ENCODE measurements at places on chromosomes 5 and 9. TPM values are rescaled to one million over a fixed set of nuclear protein-coding genes. Genes with fewer than 3 reads are reported as not detected.

DNA sequence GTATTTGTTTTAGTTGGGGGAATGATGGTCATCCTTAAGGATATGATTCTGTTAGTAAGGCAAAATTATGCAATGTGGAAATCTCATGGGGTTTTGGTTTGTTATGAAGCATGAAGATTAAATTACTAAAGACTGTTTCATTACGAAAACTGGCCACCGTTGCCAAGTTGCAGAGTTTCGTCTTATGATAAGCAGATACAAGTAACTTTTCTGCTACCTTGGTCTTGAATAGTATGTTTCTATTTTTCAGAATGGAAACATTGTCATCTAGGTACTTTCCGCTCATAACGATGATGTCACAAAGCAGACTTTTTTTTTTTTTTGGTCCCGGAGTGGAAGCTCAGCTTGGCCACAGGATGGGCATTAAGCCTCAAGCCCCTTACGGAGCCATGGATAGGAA, 4.2 kb downstream of the CCNI2 start:
- no peak for DNase-seq

- no peak for DNase-seq
These were observed 198.8 kb downstream of the FRMD3 start for GRCh38 chr9:83339435-83339834.

- no peak for DNase-seq
These were observed 299.0 kb upstream of the MSX2 start for GRCh38 chr5:174425271-174425963.

GRCh38 chr5:18393565-18394442, 759.5 kb downstream of the TAF11L14 start:
- peak; percentile 39 for DNase-seq

DNA sequence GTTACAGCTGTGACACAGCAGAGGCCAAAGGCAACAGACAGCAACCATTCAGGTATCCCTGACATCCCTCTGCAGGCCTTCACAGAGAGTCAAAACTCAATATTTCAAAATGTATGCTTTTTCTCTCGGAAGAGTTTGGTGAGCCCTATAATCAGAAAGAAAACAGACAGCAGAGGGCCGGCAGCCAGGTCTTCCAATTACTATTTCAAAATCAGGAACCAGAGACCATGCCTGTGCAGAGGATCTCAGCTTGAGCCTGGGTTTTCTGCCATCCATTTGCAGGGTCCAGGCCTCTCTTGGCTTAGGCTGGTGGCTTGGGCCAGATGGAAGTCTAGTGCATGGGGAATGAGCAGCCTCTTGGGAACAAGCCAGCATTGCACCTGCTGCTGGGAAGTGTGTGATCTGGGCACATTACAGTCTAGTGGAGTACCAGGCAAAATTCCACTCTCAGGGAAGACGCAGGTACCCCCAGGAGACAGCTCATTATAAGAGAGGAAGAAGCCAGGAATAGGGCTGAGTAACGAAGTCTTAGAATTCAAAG, 231.3 kb downstream of the ENC1 start:
- no peak for DNase-seq

DNA sequence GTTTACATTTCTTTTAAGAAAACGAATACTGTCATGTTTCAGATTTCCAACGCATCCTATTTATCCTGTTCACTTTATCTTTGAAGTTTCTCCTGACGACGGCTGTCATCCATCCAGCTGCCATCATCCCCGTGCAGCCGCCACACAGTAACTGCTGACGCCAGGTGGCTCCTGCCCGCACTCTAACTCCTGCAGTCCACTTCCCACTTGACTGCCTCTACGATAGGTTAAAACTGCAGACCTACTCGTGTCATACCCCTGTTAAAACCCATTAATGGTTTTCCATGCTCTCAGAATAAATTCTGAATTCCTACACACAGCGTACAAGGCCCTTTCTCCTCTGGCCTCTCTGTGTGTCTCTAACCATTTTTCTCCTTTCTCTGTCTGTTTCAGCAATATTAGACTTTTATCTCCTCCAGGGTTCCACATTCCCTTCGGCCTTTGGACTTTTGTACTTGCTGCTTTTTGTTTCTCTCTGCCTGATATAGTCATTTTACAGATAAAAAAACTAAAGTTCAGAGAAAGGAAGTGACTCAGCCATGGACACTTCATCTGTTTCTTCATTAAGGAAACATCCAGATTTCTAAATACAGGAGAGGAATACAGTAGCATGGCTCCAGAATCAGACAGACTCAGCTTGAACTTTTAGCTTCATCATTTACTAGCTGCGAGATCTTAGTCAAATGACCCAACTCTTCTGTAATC, 84.9 kb downstream of the ADAMTS12 start:
- peak; percentile 82 for DNase-seq

DNA sequence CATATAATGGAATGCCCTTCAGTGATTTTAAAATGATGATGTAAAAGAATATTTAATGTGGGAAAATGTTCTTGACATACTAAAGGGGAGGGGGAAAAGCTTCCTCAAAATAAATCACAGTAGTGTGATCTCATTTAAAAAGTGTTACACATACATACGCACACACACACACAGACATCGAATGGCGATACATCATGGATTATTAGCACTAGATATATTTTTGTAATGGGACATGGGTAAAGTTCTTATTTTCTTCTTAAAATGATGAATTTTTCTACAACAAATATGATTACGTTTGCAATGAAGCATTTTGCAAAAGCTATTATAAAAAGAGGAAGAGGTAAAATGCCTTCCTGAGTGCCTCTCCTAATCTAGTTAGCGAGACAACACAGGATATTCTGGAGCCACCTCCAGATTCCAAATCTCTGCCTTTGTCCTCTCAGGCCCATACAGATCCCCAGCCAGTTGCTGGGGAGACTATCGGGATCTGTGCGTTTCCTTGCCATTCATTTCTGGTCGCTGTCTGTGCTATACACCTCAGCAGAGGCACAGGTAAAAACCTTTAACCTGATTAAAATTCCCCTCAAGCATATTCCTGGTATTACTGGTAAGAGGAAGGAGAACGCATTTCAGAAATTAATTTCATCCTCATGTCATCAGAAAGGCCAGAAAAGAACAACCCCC, 69.6 kb downstream of the SLC28A3 start:
- DNase-seq, result no peak

ST8SIA4 gene
- 3.0 TPM for total RNA-seq

FBXL7 gene
- 14.1 TPM for total RNA-seq

ESM1 gene
- 157 TPM for total RNA-seq

SPATA31C1 gene
- not detected for total RNA-seq

ASPN gene
- not detected for total RNA-seq

HNRNPK gene
- total RNA-seq, result 486 TPM

SCGB3A2 gene
- total RNA-seq, result not detected

LIX1 gene
- not detected for total RNA-seq

Measured in lung microvascular endothelial cell (primary cell).